ENCODE measurements at places on chromosomes 3 and 15.

GRCh38 chr3:72973031-72973723 lies 23.4 kb upstream of the PPP4R2 start:
- DNase-seq: no peak

GRCh38 chr3:59040902-59041301 lies 8.9 kb downstream of the CFAP20DC start:
- DNase-seq: no peak

- DNase-seq: no peak
Measured at GRCh38 chr3:56858331-56858730, 56.6 kb upstream of the ARHGEF3 start.

DNA sequence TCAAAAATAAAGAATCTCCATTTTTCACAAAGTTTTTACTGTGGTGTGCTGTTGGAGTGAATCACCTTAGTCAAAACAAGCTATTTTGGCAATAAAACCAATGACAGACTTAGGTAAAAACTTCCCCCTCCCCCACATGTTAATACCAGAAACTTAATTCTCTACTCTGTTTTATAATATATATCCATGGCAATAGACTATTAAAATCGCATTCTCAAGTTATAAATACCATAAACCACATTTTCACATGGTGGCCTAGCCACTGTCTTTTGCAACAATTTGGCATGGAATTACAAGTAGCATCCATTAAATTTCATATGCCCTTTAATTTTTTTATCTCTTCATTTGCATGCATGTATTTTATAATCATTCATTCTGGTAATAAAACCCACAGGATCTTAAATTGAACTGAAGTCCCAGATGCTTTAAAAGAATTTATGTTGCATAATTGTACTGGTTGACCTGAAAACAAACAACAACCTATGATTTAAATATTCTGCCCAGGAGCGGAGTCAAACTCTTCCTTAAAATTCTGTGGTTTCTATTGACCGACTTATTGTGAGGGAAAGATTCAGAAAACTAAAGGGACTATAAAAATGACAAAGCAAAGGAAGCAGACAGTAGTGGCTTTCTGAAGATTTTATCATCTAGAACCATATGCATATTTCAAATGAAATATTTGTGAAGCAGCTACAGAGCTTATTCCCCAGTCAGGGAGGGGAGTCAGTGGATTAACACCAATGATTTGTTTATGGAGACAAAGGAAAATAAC lies 229.0 kb upstream of the TBL1XR1 start:
- no peak for DNase-seq

DNA sequence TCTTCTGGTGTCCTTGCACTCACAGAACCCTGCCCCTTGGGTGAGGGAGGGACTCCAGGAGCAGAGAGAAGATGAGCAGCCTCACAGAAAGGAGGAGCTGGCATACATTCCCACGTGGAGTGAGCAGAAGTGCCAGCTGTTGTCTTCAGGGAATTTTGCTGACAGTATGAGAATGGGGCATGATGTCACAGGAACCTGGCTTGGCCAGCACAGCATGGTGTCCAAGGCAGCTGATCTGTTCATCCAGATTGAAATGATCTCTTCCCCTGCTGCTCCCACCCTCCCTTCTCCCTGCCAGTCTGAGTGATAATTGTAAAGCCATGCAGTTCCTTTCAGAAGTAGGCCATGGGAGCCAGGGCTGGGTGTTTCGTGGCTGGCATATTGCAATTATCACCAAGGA lies 53.3 kb downstream of the GJD2 start:
- DNase-seq: no peak

GRCh38 chr3:106030627-106030963 lies 161.8 kb upstream of the CBLB start:
- no peak for DNase-seq

GRCh38 chr3:10547413-10547812 lies 42.0 kb upstream of the ATP2B2 start:
- DNase-seq: no peak

- DNase-seq: no peak
Measured at GRCh38 chr3:52270252-52270754, 8.1 kb downstream of the WDR82 start.

- peak; percentile 43 for DNase-seq
Measured at GRCh38 chr15:22262613-22263020, 182.3 kb downstream of the OR4M2 start.
